ENCODE measurements at places on chromosomes 2 and 18. TPM values are rescaled to one million over a fixed set of nuclear protein-coding genes. Genes with fewer than 3 reads are reported as not detected.

CHRNG gene
- total RNA-seq, result not detected

UPP2 gene
- not detected for total RNA-seq

GRCh38 chr2:230660294-230661060 is 52.2 kb upstream of the CAB39 start:
- no peak for DNase-seq

DNA sequence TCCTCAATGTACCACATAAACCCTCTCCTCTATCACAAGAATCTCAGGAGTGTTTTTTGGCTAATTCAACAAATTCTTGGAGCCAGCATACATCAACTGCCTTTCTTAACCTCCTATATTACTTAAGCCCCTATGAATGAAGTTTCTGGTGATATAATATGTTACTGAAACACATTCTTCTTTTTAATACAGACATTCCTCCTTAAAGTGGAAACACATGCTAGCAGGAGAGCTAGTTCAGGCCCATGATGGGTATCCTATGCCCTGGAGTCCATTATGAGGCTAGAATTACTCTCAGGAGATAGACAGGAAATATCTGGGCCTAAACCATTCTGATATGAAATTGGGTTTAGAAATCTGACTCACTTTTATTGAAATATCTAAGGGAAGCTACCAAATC is 26.6 kb upstream of the RMDN2 start:
- no peak for DNase-seq

GRCh38 chr2:60275958-60276357 is 277.5 kb downstream of the BCL11A start:
- DNase-seq, result no peak

DNA sequence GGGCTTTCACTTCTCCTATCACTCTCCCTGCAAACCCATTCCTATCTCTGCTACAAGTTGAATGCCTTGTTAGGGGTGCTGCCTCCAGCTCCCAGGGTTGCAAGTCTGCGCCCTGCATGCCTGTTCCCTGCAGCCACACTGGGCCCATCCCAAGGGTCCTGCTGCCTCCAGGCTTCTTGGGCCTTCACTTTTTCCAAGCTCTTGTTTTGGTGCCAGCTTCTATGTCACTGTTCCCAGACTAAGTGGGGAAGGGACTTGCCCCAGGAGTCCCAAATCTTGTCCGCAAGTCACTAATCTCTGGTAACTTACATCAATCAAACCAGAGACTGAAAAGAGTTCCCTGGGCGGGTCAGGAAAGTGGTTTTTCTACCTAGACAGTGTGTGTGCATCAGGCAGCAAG is 65.4 kb downstream of the ZCCHC2 start:
- no peak for DNase-seq

GRCh38 chr2:14492920-14493503 is 139.5 kb upstream of the LRATD1 start:
- DNase-seq, result no peak

DNA sequence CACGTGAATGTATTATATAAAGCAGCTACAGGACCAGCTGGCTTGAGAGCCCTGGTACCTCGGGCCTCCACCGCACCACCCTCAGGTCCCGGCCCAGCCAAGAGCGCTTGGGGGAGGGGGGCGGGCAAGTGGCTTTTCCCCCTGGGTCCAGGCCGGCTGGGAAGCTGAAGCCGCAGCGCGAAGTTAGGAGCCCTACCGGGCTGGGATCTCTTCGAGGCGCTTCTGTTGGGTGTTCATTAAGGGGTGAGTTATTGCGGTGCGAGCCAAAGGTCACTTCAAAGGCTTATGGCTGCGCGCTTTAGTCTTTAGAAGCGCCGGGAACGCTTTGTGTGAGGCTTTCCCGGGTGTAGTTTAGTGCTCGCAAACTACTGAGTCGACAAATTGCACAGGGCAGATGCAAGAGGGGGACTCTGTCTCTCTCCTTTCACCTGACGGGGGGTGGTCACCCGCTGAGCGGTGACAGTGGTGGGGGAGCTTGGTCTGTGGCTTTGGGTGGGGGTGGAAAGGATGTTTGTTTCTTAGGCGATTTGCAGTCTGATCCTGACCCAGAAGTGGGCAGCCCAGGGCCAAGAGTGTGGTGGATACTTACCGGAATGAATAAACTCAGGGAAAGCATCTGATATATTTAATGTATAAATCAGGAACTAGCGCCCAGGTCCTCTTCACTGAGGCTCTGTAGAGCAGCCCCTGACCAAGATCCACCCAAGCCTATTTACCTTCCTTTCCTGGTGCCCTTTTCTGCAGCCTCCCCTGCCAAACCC is 6.0 kb downstream of the HOXD3 start:
- DNase-seq, result no peak

GRCh38 chr18:2293109-2293839 is 278.0 kb downstream of the METTL4 start:
- no peak for DNase-seq

- DNase-seq, result no peak
These were observed 73.7 kb downstream of the RBMS1 start for GRCh38 chr2:160419776-160420505.

DNA sequence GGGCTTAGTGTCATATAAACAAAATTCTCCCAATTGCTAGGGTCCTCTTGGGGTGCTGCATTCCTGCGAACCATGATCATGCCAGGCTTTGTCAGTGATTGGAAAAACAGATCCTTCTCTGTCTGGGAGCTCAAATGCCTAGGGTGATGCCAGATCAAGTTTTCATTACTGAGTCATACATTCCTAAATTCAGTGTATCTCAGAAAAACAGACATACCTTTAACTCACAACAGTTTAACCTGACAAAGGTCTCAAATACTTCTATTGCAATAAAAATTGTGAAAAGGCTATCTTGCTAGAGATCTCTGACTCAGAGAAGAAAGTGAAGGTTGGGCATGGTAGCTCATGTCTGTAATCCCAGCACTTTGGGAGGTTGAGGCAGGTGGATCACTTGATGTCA is 86.9 kb downstream of the SH3YL1 start:
- DNase-seq, result no peak

GRCh38 chr18:31424383-31424988 is 23.1 kb upstream of the DSG3 start:
- DNase-seq, result no peak

DNA sequence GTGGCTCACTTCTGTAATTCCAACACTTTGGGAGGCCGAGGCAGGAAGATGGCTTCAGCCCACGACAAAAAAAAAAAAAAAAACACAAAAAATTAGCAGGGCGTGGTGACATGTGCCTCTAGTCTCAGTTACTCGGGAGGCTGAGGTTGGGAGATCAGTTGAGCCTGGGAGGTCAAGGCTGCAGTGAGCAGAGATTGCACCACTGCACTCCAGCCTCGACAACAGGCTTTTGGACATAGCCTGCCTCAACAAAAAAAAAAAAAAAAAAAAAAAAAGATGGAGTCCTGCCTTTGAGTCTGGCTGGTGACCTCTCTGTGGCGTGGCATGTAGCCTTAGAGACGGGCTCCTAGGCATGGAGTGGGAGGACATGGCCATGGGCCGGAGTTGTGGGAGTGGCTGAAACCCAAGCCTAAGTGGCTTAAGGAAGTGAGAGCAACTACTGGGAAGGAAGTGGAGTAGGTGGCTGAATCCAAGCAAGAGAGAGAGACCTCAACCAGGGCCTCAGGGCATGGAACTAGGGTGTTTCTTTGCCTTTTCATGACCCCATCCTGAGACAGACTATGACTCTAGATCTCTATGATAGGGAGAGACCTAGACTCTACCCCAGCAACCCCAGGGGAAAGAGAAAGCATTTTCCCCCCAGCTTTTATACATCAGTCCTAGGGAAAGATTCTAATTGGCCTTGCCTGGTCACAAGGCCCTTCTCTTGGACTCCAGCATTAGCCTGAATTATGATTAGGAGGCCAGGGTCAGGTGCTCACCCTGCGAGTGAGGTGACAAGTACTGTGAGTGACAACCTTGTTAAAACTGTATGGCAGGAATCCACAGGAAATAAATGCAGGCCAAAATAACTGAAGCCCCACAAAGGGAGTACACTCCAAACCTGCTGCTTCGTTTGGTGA is 34.2 kb downstream of the NPAS2 start:
- DNase-seq, result no peak

- no peak for DNase-seq
These were observed 98.1 kb downstream of the THSD7B start for GRCh38 chr2:136863468-136863867.

Measured in progenitor cell of endocrine pancreas (in vitro differentiated cells).